ENCODE measurements at places on chromosomes 13 and 19.

DNA sequence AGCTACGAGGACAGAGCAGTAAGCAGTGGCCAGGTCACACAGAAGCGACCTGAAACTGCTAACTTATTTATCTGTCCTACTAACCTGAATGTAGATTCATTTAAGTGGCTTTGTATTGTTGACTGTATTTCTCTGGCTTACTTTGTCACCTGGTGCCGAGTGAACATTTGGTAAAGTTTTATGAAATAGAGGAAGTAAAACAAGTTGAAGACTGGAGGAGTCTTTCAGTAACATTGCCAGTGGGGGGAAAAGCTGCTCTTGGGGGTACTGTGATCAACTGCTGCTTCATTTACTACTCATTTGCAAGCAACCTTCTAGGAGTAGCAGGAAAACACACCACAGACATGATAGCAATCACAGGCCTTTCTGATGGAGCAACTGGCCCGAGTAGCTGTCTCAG, 615.0 kb downstream of the FGF9 start:
- DNase-seq = no peak

DNA sequence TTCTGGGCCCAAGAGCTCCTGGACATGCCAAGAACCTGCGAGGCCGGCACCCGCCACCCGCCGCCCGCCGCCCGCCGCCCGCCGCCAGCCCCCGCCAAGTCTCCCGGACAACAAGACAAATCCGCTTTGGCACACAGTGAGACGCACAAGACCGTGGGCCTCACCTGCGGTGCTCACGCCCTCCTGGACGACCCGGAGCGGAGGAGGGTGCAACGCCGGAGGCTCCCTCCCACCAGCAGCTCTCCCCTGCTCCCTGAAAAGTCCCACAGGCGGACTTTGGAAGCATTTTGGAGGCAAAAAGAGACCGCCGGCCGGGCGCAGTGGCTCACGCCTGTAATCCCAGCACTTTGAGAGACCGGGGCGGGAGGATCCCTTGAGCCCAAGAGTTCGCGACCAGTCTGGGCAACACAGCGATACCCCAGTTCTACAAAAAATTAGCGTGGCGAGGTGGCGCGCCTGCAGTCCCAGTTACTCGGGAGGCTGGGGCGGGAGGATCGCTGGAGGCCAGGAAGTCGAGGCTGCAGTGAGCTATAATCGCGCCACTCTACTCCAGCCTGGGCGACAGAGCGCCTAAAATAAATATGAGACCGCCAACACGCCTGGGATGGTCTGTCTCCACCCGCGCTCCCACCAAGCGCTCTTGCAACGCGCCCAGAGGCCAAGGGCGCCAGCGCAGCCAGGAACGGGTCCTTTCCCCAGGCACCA, 783 bp downstream of the RHPN2 start:
- DNase-seq = no peak

DNA sequence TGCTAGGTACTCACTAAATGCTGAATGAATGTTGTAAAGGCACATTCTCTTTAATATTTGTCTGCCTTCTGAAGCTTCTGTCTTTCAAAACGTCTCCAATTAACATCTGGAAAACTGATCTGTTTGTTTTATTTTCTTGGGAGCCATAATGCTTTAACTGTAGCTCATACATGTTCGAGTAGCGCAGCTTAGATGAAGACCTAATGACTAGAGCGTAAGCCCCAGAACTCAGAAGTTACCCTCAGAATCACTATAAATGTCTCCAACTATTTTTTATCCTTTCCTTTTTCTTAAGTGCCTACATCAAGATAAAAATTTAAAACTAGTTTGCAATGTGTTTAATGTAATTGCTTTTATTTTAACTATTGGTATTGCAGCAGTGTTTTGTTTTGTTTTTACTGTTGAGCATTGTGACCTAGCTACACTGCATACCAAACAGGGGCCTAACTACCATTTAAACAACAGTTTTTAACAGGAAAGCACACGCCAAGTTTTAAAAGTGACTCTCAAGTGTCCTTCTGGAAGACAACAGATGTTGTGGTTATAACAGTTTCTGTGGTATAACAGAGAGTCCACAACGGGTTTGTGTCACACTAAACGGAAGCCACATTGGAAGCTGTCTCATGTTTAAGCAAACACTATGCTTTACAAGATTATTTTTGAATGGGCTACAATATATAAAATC, 42.0 kb downstream of the MRPL57 start:
- DNase-seq = no peak

DNA sequence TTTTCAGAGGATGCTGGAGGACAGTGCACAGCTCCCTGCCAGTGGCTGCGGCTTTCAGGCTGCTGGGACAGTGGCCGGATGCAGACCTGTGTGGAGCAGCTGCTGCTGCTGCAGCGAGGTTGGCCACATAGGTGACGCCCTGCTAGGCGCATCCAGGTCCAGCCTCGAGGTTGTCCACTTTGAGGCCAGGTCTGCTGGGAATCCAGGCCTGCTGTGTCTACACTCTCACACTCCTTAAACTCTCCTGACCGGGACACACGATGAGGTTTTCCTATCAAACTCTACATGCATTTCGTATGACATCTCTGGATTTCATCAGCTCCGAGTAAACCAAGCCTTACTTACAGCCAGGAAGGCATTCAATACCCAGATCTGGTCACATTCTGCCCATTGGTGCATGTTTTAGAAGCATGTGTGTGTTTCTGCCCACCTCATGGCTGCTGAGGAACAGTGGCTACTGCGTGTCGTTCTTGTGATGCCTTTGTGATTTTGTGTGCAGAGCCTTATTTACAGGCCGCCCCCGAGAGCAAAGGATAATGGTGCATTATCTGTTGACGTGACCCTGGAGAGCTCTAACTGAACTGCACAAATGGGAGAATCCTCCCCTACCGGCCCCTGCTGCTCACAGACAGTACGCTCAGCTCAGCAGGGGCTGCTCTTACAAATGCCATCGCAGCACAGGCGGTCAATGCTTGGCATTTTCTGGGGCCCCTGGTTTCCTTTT, 12.3 kb upstream of the MCF2L start:
- DNase-seq = no peak

DNA sequence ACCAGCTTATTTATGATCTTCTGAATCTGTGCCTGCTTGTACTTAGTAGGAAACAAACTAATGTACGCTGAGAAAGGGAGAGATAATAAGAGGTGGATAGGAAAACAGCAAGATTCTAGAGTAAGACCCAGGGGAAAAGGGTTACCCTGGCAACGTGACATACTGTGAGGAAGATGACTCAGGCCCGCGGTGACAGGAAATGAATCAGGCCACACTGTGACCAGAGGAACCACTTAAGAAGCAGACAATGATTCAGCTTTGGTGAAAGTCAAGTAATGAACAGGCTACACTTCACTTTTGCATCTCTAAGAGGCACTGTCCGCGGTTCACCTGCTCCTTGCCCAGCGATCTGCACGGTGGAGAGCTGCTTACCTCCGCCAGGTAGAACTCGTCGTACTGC, 158.2 kb downstream of the NALCN start:
- no peak for DNase-seq

GRCh38 chr13:74889321-74889720, 592.6 kb downstream of the TBC1D4 start:
- no peak for DNase-seq

GRCh38 chr13:59906413-59907049, 257.2 kb downstream of the DIAPH3 start:
- DNase-seq = no peak

GRCh38 chr13:25910991-25911419, 140.8 kb downstream of the SHISA2 start:
- DNase-seq = no peak

DNA sequence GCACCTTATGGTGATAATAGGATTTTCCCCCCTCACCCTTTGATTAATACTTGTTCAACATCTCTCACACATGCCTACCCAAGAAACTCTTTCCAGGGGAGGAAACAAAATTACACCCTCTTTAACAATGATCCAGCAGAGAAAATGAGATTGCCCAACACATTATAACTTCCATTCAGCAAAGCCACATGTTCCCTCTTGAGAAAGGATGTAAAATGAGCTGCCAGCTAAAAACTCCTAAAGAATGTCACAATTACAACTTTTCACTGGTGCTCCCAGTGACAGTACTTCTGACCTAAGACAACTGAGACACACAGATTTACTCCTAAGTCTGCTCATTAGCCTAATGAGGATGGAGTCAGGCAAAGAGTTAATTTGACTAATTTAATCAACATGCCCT, 621.4 kb downstream of the DIAPH3 start:
- no peak for DNase-seq

- DNase-seq = no peak
These were observed 5.2 kb downstream of the KLK13 start for GRCh38 chr19:51059715-51060114.

DNA sequence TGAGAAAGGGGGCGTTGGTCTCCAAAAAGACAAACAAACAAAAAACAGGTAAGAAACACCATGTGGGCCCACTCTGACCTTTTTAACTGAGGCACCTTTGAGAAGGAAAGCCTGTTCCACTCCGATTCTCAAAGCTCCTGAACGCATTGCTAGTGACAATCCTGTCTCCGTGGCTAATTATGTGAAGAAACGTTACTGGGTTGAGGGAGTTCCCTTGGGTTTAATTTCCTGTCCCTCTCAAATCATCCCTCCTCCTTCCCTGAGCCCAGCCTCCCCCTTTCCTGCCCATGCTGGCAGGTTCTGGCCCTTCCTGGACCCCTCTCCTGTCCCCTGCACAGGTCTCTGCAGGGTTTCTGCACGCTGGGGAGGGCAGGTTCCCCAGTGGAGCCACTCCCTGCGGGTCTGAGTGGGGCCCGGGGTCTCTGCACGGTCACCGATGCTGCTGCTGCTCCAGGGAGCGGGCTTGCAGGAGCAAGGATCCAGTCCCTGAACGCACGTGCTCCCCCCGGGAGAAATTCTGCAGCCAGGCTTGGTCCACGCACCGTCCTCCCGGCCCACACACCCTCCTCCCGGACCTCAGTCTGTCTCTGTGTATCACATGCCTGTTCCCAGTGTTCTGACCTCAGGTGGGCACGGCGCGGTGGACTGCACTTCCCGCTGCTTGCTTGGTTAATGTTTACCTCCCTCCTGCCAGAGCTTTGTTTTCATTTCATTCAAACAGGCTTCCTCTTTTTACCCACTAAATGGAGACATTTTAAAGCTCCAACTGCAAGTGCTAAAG, 76.4 kb upstream of the MCF2L start:
- DNase-seq = no peak

GRCh38 chr19:11596156-11596555, 1.1 kb upstream of the ZNF627 start:
- DNase-seq = no peak

GRCh38 chr13:73532987-73533510, 474.2 kb downstream of the KLF5 start:
- no peak for DNase-seq

- DNase-seq = no peak
These were observed 71.8 kb upstream of the STK24 start for GRCh38 chr13:98648686-98649085.

Measured in stimulated activated CD4-positive, alpha-beta T cell treated with anti-CD3 and anti-CD28 coated beads, TNF-alpha, amount 100 ng/mL, for 1 hour (primary cell).